ENCODE measurements at places on chromosomes 7 and 10.

DNA sequence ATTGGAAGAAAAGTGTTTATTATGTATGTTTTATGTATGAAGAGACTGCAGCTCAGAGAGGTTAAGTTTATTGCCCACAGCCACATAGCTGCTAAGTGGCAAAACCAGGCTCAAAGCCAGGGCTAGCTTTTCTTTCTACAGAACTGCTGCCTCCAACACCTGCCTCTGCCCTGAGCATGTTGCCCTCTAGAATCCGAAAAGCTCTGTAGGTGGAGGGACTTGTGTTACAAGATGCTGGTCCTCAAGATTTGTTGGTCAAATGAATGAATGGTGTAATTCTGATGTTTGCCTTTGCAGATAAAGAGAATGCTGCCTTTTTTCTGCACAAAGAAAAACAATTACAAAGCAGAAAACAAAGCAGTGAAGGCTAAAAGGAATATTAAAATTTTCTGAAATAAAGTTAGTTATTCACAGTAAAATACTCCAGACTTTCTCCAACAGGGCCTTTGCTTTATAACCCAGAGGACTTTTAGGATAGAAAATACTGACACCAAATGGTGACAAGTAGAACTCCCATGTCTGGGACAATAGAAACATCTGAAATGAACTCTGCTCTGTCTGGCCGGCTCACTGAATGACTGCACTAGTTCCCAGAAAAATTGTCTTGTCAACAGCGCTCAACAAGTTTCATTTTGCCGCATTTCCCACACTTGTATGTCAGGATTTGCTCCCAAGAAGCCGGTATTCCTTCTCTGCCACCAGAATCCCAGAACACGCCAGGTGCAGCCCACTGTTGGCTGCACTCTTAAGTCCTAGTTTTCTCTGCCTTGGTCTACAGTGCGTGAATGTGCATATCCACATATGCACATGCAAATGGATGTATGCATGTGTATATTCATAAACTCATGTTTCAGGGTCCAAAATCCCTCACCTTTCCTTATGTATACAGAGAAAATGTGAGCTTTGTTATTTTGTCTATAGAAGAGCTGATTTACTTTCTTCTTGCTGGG is 11.0 kb upstream of the DNTT start:
- DNase-seq, result no peak

- no peak for DNase-seq
Measured at GRCh38 chr10:88617772-88618300, 31.3 kb downstream of the LIPJ start.

GRCh38 chr10:70776455-70777005 is 8.6 kb downstream of the TBATA start:
- no peak for DNase-seq

GRCh38 chr10:99733366-99733765 is 1.3 kb downstream of the CUTC start:
- no peak for DNase-seq

- DNase-seq, result no peak
Measured at GRCh38 chr7:101559586-101559985, 69.5 kb downstream of the MYL10 start.

DNA sequence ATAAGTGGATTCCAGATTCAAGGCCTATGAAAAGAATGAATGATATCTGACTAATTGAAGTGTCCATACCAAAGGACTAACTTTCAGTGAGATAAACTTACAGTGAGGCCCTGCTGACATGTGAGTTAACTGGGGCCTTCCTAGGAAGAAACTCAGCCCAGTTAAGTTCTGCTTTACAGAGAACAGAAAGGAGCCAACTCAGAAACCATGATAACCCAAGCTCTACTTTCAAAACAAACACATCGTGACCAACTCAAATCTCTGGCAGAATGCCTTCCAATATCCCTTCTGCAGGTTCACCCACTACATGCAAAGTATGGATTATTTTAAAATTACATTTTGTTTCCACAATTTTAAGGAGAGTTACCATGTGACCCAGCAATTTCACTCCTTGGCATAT is 75.8 kb upstream of the MRLN start:
- no peak for DNase-seq

GRCh38 chr10:17756557-17757217 is 4.7 kb downstream of the TMEM236 start:
- no peak for DNase-seq

GRCh38 chr10:7263616-7264015 is 147.2 kb downstream of the SFMBT2 start:
- no peak for DNase-seq

- no peak for DNase-seq
Measured at GRCh38 chr7:150999497-151000230, 8.8 kb downstream of the NOS3 start.

DNA sequence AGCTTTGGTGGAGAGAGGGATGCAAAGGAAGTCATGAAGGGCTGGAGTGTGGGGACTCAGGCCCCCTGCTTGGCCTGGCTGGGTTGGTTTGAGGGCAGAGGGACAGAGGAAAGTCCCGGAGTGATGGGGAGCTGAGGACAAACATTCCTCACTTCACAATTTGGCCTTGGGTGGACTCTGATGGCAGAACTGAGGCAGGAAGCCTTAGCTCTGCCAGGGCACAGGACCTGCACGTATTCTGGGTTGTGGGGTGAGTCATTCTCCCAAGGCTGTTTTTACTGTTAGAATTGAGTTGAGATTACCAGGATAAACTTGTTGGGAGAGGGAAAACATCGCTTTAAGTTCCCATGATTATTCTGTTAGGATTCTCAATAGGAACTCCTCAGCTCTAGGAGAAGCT is 2.6 kb downstream of the GOLGA7B start:
- no peak for DNase-seq

GRCh38 chr10:103188853-103189252 is 4.2 kb downstream of the NT5C2 start:
- no peak for DNase-seq

DNA sequence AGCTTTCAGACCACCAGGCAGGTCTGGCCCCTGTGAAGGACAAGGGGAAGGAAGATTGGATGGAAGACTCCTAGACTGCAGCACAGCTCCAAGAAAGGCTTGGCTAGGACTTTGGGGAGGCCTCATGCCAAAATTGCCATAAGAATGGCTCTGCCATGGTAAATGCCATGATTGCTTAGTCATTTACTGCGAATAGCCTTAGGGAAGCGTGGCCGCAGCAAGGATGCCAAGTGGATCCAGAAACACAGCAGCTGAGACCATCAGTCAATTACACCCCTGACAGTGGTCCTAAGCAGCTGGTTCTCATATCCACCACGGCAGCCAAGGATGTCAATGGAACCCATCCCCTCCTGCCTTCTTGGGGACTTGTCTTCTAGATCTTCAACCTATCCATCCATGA is 88.2 kb upstream of the AUTS2 start:
- no peak for DNase-seq

- DNase-seq, result no peak
Measured at GRCh38 chr10:111243126-111243525, 166.3 kb downstream of the ADRA2A start.

DNA sequence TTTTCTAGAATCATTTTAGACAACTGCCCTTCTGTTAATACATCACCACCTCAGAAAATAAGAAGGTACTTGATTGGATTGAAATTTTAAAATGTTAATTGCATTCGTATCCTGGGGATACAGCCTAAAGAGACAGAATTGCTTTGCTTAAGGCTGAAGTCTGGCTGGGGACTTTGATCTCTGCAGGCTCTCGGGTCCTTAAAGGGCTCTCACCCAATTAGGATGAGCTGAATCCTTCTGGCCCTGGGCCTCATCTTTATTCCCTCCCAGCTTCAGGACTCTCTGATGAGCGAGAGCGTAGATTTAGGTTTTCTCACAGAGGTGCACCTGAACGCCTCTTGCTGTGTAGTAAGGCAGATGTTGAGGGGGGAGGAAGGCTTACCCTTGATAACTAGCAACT is 475.3 kb upstream of the C7orf33 start:
- DNase-seq, result no peak

- no peak for DNase-seq
Measured at GRCh38 chr10:61845950-61846268, 55.6 kb upstream of the ARID5B start.

DNA sequence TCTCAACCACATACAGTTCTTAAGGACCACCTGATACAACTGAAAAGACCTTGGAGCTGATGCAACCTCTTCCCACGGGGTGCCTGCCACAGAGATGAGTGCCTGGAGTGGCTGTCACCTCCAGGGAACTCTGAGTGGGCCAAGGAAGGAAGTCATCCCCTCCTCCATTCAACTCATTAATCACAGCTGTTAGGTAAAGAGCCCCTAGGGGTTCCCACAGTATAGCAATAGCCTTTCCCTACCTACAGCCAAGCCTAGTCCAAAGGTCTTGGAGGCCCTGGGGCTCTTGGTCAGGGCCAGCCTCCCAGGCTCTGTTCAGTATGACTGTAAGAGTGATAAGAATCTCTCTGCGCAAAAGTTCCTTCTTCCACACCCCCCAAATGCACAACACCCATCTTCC is 70.4 kb upstream of the NFE2L3 start:
- no peak for DNase-seq

DNA sequence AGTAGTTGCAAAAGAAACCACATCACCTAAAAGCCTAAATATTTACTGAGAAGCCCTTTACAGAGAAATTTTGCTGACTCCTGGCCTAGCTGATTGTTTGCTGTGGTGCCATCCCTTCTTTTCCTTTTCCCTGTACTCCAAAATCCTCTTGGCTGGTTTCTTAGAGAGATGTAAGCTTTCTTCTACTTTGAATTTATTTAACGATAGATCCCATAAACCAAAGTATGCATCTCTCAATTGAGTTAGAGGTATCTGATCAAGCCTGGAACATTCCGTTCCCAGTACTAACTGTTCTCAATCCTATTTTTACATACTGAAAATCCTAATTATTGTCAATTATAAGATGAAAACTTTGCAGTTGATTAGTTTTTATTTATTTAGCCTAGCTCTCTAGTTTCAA is 6.3 kb downstream of the TMEM60 start:
- DNase-seq, result no peak

DNA sequence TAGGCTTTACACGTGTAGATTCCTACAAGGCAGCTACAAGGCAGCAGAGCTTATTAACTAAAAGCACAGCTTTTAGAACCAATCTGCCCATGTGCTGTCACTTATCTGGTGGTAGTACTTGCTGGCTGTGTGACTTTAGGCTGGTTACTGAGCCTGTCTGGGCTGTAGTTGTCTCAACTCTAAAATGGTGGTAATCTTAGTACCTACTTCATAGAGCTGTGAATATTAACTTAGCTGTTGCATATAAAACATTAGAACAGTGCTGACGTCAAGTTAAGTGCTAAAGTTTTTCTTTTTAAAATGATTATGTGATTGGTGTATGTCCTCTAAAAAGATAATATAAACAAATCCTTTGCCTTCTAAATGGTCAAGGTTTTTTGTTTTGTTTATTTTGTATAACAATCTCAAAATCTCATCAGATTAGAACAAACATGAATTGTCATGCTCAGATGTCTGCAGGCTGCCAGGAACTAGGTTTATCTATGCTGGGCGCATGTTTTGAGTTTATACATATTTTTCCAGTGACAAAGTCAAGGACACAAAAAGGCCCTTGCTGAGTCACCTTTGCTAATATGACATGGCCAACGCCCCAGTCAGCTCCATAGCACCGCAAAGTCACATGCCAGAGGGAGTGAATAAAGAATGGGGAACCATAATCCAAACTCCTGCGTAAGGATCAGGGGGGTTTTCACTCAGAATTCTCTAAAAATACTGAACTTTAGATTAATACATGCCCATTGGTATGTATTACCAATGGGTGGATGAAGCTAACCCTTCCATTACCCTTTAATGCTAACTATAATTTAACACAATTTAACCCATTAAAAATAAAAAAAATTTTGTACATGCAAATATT is 39.8 kb upstream of the ARL4A start:
- DNase-seq, result no peak

DNA sequence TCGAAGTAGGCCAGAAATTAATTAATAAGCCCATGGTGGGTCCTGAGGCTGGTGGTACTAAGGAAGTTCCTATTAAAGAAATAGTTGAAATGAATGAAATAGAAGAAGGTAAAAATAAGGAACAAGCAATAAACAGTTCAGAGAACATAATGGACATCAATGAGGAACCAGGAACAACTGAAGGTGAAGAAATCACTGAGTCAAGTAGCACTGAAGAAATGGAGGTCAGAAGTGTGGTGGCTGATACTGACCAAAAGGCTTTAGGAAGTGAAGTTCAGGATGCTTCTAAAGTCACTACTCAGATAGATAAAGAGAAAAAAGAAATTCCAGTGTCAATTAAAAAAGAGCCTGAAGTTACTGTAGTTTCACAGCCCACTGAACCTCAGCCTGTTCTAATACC is 36.0 kb downstream of the SLK start:
- DNase-seq, result no peak

GRCh38 chr7:36406156-36406555 is 16.5 kb downstream of the ANLN start:
- no peak for DNase-seq

DNA sequence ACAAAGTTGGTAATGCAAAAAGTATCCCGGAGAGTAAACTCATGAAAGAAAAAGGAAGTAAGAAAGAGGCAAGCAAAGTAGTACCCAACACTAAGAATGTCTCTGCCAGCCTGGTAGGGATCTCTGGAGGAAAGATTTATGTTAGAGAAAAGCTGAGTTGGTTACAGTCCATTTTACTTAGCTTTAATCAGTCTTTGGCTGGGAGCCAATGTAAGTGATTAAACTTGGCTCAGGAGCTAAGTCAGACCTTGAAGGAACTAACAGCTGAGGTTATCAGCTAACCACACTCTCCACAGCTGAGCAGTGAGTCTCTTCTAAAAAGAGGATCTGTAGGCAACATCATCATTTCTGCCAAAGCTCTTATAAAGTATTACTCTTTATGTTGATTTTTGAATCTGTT is 148.0 kb downstream of the ANKRD7 start:
- DNase-seq, result no peak

GRCh38 chr7:150811-151221 is 41.6 kb upstream of the FAM20C start:
- DNase-seq, result no peak

- no peak for DNase-seq
Measured at GRCh38 chr10:1522237-1522636, 215.1 kb downstream of the ADARB2 start.

DNA sequence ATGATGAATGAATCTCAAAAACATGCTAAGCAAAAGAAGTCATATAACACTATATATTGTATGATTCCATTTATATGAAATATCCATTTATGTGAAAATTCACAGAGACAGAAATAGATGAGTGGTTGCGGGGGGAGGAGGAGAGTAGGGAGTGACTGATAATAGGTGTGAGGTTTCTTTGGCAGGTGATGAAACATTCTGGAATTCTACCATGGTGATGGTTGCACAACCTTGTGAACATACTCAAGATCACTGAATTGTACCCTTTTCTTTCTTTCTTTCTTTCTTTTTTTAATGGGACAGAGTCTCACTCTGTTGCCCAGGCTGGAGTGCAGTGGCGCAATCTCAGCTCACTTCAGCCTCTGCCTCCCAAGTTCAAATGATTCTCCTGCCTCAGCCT is 10.7 kb downstream of the SVOPL start:
- no peak for DNase-seq

- DNase-seq, result no peak
Measured at GRCh38 chr10:125125951-125126735, 34.2 kb downstream of the CTBP2 start.

GRCh38 chr7:156792611-156793010 is 100.4 kb downstream of the LMBR1 start:
- no peak for DNase-seq

GRCh38 chr10:68526634-68527307 is 552 bp downstream of the SLC25A16 start:
- DNase-seq, result no peak
